ENCODE measurements at places on chromosomes 13 and 19.

DNA sequence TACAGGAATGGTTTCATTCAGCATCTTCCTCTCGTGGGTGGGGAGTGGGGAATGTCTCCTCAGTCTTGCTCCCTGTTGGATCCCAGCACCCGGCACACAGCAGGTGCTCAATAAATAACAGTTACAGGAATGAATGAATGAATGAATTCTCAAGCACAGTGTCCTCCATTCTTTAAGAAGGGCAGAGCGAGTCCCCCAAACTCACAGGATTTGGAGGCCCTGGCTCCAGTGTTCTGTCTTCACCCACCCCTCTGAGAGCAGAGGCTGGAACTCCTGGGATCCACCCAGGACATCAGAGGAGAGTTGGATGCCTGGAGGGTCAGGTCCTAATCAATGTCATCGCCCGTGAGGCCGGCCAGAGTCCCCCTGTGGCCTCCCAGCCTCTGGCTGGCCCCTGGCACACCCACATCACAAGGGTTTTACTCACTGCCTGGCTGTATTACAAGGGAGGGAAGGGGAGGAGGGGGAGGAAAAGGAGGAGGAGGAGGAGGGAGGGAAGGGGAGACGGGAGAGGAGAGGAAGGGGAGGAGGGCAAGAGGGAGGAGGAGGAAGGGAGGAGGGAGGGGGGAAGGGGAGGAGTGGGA lies 8.7 kb upstream of the CREB3L3 start:
- DNase-seq, result peak; percentile 31

- DNase-seq, result no peak
Measured at GRCh38 chr19:40805258-40805868, 6.4 kb downstream of the EGLN2 start.

GRCh38 chr13:80737513-80737912 lies 396.6 kb upstream of the SPRY2 start:
- no peak for DNase-seq

GRCh38 chr19:16814526-16815100 lies 14.6 kb upstream of the SIN3B start:
- DNase-seq, result no peak

DNA sequence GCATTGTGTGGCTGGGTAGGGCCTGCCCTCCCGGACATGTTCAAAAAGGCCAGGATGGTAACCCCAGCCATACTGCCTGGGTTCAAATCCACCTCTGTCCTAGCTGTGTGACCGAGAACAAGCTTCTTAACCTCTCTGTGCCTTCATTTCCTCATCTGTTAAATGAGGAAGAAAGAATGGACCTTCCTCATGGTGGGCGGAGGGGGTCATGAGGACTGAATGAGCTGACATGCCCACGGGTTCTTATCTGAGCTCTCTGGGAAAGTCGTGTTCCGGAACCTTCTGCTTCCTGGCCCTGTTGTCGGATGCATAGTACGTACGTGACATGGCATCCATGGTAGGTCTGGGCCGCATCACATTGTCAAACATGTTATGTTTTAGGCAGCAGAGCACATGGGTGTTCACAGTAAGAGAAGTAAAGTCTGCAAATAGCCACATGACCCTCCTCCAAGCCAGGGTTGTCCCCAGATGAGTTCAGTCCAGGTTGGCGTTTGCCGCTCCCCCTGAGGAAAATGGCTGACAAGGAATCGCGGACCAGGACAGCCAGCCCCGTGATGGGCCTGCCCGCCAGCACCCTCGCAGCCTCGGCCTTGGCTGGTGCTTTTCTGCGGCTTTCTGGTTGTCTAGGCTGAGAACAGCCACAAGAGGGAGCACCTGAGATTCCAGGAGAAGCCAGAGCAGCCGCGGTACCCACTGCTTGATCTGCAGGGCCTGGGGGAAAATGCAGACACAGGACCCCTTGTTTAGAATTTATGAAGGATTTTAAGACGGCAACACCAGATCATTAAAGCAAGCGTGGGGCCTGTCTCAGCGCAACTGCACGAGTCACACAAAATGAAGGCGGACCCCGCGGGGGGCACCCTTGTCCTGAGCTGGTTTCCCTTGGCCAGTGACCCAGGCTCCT lies 2.4 kb upstream of the NTN5 start:
- peak; percentile 94 for DNase-seq

DNA sequence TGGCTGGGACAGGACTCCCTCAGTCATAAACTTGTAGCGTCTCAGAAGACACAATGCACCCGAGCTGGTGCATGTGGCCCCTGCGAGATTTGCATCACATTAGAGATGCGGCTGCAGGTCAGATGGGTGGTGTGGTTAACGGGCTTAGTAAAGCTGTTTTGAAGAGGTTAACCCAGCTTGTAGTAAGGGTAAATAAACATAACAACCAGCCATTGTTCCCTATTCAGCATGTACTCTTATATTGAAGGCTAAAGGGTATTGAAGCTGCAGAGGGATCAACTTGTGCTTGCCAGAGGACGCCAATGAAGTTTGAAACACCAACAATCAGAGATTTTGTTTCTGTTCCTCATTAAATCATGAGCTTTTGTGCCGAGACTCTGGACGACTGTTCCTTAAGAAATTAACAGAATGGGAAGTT lies 79.4 kb downstream of the ZIC5 start:
- no peak for DNase-seq

DNA sequence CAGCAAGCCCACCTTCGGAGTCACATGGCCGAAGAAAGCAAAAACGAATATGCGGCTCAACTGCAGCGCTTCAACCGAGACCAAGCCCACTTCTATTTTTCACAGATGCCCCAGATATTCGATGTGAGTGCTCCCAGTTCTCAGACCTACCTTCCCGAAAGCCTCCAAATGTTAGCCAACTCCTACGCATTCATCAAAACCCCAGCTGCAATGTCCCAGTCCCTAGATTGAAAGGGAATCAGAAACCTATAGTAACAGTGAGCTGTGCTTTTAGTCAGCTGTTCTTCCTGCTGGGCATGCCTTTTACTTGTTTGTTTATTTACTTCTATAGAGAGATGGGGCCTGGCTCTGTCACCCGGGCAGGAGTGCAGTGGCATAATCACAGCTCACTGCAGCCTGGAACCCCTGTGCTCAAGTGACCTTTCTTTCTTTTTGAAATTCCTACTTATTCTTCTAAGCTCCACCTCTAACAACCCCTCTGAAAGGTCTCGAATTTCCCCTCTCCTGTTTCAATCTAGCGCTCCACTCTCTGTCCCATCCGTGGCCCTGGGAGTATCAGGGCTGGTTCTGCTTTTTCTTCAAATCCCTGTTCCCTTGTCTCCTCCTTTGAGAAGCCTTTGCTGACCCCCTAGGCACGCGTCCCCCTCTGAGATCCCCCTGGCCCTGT lies 4.4 kb downstream of the TRIP10 start:
- DNase-seq, result no peak

DNA sequence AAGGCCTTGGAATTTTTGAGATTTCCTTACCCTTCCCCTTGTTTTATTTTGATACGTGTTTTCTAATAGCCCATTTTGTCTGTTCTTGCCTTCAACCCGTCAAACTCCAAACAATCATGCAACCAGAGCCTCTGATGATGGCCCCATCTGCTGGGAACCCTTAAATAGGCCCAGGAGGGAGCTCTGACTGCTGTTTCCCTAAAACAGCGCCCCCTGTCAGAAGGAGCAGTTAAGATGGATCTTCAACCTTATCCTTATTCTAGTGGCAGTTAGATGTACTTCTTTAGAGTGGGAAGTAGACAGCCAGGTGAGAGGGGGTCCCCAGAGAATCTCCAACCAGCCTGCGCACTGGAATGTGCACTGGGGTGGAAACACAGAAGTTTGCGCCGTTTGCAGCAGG lies 1031.0 kb upstream of the PCDH9 start:
- no peak for DNase-seq

DNA sequence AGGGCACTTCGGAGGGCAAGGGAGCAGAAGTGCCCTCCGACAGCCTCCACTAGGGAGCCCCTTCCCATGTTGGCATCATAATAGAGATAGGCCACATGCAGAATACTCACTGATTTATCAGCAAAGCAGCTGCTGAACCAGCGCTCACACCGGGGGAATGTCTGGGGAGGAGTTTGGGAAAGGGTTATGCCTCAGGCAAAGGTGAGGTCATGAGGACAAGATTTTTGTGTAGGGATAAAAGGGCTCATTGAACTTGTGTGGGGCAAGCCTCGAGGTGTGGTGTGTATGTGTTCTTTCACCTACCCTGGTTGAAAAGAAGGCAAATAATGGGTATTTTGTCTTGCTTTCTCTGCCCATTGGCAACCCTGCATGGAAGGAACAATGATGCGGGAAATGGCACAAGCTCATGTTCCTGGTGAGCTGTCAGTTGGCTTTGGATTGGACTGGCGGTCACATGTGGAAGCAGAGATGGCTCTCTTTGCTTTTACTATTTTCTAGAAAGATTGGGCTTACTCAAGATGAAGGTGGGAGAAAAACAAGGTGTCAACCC lies 39.1 kb upstream of the SLC7A9 start:
- DNase-seq, result no peak

DNA sequence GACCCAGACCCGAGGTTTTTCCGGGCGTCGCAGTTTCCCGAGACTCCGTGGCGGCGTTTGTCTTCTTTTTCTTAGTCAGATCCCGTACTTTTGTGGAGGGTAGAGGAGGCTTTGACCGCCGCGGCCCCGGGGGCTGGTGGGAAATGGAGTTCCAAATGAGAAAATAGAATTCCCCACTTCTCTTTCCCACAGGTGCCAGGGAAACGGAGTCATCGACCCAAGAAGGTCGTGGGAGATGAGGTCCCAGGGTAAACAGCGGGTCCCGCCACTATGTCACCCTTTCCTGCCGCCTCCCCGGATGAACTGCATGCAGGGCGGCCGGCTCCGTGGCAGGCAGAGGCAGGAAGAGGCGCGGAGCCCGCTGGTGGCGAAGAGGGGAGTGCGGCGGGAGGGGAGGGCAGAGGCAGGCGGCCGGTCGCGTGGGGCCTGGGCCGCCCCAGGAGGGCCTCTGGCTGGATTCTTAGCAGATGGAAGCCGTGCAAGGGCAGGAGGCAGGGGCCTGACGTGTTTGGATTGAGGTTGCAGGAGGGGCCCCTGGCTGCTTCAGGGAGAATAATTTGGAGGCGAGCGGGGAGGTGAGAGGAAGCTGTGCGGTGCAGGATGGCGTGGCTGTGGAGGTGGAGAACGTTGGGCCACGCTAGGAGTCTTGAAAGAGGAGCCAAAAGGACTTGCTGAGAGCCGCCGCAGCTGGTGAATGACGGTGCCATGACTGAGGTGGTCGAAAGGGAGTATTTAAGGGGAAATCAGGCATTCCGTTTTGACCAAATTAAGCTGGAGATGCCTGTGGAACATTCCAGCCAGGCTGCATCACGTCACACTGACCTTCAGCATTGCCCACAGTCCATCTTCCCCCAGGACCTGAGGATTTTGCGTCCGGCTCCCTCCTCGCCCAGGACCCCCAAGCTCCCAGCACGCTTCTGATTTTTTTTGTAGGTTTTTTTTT lies 11.7 kb downstream of the CYTH2 start:
- DNase-seq, result no peak

DNA sequence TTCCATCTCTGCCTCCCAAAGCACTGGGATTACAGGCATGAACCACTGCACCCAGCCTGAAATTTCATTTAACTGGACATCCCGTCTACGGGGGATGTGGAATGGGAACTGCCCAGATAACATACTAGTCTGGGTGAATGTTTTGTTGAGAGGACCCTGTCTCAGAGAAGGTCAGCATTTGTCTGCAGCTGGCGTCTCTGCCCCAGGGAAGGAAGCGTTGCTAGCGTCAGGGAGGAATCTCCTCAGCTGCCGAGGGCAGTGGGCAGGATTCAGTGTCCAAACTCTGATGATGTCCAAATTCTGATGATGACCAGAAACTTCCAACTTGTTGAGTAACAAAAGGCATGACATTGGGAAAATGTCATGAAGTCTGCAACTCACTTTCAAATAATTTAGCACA lies 3.1 kb downstream of the NXNL1 start:
- DNase-seq, result no peak

DNA sequence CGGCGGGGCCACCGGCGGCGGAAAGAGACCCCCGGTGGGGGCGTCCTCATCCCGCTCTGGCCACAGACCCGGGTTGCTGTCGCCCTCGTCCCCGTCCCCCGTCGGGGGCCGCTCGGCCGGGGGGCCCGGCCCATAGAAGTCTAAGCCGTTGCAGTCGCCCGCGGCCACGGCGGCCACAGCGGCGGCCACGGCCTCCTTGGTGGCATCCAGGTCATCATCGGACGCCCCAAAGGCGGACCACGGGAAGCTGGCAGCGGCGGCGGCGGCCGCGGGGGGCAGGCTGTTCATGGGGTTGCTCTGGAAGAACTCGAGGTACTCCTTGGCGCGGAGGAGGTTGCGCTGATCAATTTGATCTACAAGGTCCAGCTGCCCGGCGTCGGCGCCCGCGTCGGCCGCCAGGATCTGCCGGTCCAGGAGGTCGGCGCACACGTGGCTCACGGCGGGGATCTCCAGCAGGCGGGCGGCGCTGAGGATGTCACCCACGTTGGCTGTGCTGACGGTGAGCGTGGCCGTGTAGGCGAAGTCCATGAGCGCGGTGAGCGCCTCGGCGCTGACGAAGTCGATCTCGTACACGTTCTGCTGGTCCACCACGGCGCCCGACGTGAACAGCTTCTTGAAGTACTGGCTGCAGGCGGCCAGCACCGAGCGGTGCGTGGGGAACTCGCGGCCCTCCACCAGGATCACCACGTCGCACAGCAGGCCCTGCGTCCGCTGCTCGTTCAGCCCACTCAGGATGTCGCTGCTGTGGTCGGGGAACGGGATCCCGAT lies 12.1 kb downstream of the ZBTB7A start:
- DNase-seq, result no peak

GRCh38 chr19:13848798-13849676 lies 27.9 kb upstream of the NANOS3 start:
- DNase-seq, result no peak

- DNase-seq, result no peak
Measured at GRCh38 chr13:46100191-46100815, 4.5 kb downstream of the CPB2 start.

DNA sequence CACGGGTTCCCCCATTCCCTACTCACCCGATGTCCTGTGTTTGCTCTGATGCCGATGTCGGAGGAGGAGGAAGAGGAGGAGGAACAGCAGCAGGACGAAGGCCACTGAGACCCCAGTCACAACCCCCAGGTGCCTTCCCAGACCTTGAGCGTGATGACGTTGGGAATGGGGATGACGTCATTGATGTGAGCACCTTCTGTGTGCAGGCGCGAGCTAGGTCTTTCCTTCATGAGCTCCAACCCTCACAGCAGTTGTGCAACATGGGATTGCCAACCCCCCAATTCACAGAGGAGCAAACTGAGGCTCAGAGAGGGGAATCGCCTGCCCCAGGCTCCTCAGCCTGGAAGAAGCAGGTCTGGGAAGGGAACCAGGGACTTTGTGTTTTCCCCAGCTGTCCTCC lies 4.2 kb downstream of the LILRB5 start:
- no peak for DNase-seq

GRCh38 chr13:113186061-113186900 lies 22.2 kb downstream of the PCID2 start:
- no peak for DNase-seq
